ENCODE measurements at places on chromosomes 5 and 9. TPM values are rescaled to one million over a fixed set of nuclear protein-coding genes. Genes with fewer than 3 reads are reported as not detected.

Gene ENTREP1
- not detected for total RNA-seq

Gene WDR38
- not detected for total RNA-seq

Gene ORM2
- total RNA-seq: not detected

Gene FCN2
- total RNA-seq: not detected

Gene SLC9A3
- total RNA-seq: 0.43 TPM

Gene CNTNAP3B
- total RNA-seq: 1.3 TPM

Gene CCDC112
- 4.1 TPM for total RNA-seq

Gene MORN5
- not detected for total RNA-seq

Gene CARTPT
- not detected for total RNA-seq

Gene ABITRAM
- total RNA-seq: 3.7 TPM

Gene PRUNE2
- 9.2 TPM for total RNA-seq

Gene ADAMTS12
- total RNA-seq: 34.2 TPM

Gene PRRC2B
- 28.7 TPM for total RNA-seq

Gene SNX24
- total RNA-seq: 19.2 TPM

Gene FAM81B
- total RNA-seq: not detected

Gene RNF183
- total RNA-seq: not detected

Gene GKAP1
- 1.3 TPM for total RNA-seq

Gene ALDH1A1
- 290 TPM for total RNA-seq

Gene MOB3B
- total RNA-seq: 0.14 TPM

Gene LECT2
- total RNA-seq: not detected

Gene C9orf50
- total RNA-seq: 0.18 TPM

Gene FOXB2
- total RNA-seq: not detected

Measured in smooth muscle cell of bladder (primary cell).